ENCODE measurements at places on chromosomes 4 and X. TPM values are rescaled to one million over a fixed set of nuclear protein-coding genes. Genes with fewer than 3 reads are reported as not detected.

The SLC2A9 gene
- polyA plus RNA-seq = 3.2 TPM

The HSFX3 gene
- polyA plus RNA-seq = not detected

The EDA2R gene
- polyA plus RNA-seq = 0.86 TPM

GRCh38 chr4:169024762-169025161 lies 14.7 kb upstream of the CBR4 start:
- no peaks in the 10 kb centered on the region for H3K4me1 ChIP-seq
- peak; percentile 59 for DNase-seq
- no peak overlapping the region for H3K4me3 ChIP-seq
- no peak overlapping the region for H3K27ac ChIP-seq
- no peaks in the 10 kb centered on the region for H3K27me3 ChIP-seq
- H3K36me3 ChIP-seq = no peaks in the 10 kb centered on the region

GRCh38 chr4:161869511-161869910 lies 294.3 kb downstream of the FSTL5 start:
- no peak overlapping the region for H3K27ac ChIP-seq
- no peaks in the 10 kb centered on the region for H3K36me3 ChIP-seq

- DNase-seq = no peak
- H3K4me3 ChIP-seq = no peak within 1 kb of the TSS
- H3K36me3 ChIP-seq = no peaks in the 10 kb centered on the region
- no peaks in the 10 kb centered on the region for H3K27me3 ChIP-seq
- H3K4me1 ChIP-seq = no peaks in the 10 kb centered on the region
Measured at GRCh38 chrX:22999696-23000223, at the start of gene DDX53. Gene DDX53 (plus strand): TSS chrX:22999960. CDS start chrX:23000058, 98 bp downstream.
